Breast epithelium (tissue), 4 donors: ENCODE measurements at places on chromosomes 5 and 9. TPM values are rescaled to one million over a fixed set of nuclear protein-coding genes. Genes with fewer than 3 reads are reported as not detected.

ACTBL2 gene
- 1.2 TPM for total RNA-seq

FBXL7 gene
- 10.8 TPM for total RNA-seq

LCN2 gene
- 38.5 TPM for total RNA-seq

DNA sequence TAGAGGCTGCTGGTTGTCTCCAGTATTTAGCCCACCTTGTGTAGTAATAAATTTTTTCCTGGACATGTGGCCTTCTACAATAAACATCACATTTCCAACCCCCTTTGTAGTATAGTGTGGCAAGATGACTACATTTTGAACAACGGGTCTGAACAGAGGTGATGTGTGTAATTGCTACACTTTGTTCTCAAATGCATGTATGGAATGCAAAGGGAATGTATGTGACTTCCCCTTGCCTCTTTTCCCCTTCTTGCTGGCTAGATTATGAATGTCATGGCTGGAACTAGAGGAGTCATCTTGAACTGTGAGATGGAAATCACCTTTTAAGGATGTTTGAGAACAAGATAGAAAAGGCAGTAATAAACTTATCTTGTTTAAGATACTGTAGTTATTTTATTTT lies 54.5 kb downstream of the PRR16 start:
- no peak for DNase-seq
- H3K27ac ChIP-seq = no peak overlapping the region
- H3K4me3 ChIP-seq = no peak overlapping the region
- no peaks in the 10 kb centered on the region for H3K27me3 ChIP-seq
- H3K4me1 ChIP-seq = no peaks in the 10 kb centered on the region

DNA sequence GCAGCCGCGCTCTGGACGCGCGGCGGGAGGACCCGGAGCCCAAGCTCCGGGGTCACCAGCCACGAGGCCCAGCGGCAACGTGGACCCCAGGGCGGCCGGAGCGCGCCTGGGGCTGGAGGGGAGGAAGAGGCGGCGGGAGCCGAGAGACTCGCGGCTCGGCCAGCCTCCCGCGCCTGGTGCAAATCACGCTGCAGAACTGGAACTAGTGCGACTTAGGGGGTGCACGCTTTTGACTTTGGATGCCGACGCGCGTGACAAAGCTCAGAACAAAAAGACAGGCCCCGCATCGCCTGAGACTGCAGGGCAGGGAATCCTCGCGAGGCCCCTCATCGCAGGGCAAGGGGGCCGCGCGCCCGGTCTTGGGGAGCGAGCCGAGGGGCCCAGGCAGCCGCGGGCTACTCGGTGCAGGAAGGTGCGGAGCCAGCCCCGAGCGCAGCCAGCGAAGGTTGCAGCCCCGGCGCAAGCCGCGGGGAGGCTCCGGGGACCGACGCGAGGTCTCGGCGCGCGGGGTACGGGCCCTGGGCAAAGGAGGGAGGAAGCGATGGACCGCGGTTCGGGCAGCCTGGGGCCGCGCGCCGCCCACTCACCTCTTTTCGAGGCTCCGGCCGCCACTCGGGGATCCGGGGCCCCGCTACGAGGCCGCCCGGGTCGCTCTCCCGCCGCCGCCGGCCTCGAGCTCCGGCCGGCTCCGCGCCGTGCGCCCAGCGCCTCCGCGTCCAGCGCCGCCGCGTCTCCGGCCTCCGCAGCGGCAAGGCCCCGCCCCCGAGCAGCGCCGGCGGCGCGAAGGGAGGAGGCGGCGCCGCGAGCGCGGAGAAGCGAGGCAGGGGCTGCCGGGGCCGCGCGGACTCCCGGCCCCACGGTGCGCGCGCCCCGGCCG lies at the start of gene GOLM1:
GOLM1 (minus strand) TSS at position 735 of the 877 bp plus-strand sequence. CDS start 20,238 bp downstream, outside the sequence.
- no peaks in the 10 kb centered on the region for H3K36me3 ChIP-seq
- H3K27ac ChIP-seq = peak within 1 kb of the TSS; percentile 86
- H3K4me3 ChIP-seq = peak within 1 kb of the TSS; percentile 73
- H3K4me1 ChIP-seq = no peaks in the 10 kb centered on the region
- DNase-seq = no peak
- no peaks in the 10 kb centered on the region for H3K27me3 ChIP-seq

- DNase-seq = no peak
- peaks cover 11% of the 10 kb centered on the region for H3K4me1 ChIP-seq
- no peaks in the 10 kb centered on the region for H3K27me3 ChIP-seq
- H3K4me3 ChIP-seq = no peak overlapping the region
Measured at GRCh38 chr9:127030814-127031740, 91.4 kb downstream of the ANGPTL2 start.

DNA sequence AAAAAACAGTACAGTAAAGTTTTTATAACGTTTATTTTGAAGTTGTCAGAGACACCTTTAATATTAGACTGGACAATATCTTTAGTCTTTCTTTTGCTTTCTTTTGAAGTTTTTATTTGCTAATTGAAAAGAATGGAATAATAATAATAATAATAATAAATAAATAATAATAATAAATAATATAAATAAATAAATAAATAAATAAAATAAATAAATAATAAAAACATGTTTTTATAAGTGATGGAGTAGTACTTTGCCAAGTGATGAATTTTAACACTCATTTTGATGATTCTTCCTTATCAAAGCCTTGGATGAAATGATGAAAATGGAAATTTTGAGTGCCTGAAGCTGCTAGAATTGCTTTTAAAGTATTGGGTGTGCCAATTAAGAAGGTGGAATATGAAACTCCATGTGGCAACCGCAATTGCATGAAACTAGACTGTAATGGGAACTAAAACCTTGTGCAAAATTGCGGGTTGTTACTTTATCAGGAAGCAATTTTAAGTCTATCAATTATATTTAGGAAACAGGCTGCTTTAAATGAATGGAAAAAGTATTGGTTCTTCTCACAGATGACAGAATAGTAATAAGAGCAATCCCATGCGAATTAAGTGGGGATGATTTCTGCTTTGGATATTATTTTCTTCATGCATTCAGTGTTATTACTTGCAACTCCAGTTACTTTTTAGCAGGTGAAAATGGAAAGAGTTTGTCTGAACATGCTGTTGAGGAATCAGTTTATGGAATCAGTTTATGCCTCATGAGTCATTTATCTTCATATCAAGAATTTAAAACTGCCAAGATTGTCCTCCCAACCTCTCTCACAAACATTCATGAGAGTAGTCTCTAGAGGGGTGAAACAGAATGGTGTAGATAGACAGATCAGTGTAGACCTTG lies 4.6 kb downstream of the ANXA1 start:
- H3K27me3 ChIP-seq = no peaks in the 10 kb centered on the region
- H3K36me3 ChIP-seq = peaks cover 2% of the 10 kb centered on the region
- DNase-seq = no peak
- no peak overlapping the region for H3K4me3 ChIP-seq
- H3K27ac ChIP-seq = peak overlapping the region; percentile 19
- H3K4me1 ChIP-seq = peaks cover 11% of the 10 kb centered on the region
